ENCODE measurements at places on chromosomes 2 and 18. TPM values are rescaled to one million over a fixed set of nuclear protein-coding genes. Genes with fewer than 3 reads are reported as not detected.

The MC2R gene
- total RNA-seq, result not detected

DNA sequence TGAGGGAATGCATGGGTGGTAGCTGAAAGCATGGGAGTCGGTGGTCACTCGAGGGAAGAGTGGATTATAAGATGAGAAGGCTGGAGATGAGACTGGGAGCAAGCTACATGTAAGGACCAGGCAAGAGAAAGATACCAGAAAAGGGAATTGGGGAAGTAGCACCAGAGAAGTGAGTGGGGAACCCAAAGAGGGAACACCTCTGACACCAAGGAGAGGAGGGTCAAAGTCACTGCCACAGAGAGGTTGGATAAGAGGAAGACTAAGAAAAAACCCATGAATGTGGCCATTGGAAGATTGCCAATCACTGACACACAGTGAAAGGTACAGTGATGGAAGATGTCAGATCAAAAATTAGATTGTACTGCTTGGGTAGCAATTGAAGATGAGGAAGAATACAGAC is 473.9 kb downstream of the BCL11A start:
- no peak for DNase-seq

DNA sequence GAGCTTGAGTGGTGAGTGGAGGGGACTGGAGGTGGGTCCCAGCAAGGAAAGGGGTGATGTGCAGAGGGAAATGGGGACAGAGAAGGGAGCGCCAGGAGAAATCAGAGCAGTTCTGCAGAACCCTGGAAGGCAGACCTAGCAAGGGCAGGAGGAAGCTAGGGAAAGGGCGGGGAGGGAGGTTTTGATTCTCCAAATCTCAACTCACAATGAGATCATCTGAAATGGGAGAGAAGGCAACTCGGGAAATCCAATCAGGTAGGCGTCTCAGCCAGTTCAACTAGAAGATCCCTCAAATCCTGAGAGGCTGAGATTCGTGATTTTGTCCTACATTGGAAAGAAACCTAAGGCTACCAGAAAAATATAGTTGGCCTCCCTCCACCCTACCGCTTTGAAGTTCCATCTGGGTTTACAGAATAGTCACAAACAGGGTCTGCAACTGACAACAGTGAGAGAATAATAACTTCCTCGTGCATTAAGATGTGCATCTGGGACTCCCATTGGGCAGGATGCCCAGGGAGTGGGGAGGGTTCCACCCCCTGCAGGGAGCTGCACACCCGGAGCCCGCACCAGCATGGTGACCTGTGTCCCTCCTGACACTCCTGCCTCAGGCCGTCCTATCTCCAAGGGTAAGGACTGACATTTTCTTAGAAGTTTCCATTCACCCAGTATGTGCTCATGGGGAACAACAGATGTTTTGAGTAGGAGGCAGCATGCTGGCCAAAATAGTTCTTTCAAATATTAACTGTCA is 113.3 kb upstream of the ODC1 start:
- no peak for DNase-seq

- DNase-seq, result no peak
Observed at GRCh38 chr2:235527806-235528469, 34.1 kb downstream of the AGAP1 start.

Data from mucosa of descending colon (tissue), 3 donors.